ENCODE measurements at places on chromosomes 1 and 21.

GRCh38 chr1:228402641-228403025 lies 4.0 kb downstream of the TRIM11 start:
- no peak for DNase-seq

DNA sequence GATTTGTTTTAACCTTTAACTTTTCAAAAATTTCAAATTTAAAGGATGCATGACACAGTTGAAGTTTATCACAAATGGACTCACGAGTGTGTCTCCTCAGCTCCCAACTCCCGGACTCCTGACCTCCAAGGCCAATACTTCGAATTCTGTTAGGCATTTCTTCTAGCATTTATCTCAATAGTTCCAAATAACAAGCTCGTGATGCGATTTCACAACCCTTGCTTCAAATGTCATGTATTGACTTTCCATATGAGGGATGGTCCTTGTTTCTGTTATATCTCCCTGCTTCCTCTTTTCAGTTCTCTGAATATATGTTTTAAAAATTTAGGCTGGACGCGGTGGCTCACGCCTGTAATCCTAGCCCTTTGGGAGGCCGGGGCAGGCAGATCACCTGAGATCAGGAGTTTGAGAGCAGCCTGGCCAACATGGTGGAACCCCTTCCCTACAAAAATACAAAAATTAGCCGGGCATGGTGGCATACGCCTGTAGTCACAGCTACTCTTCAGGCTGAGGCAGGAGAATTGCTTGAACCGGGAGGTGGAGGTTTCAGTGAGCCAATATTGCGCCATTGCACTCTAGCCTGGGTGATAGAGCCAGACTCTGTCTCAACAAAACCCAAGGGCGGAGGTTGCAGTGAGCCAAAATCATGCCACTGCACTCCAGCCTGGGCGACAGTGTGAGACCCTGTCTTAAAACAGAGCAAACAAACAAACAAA lies 52.0 kb upstream of the TINAGL1 start:
- DNase-seq = no peak

GRCh38 chr1:177890479-177890878 lies 79.4 kb downstream of the SEC16B start:
- no peak for DNase-seq

GRCh38 chr1:181949500-181949899 lies 112.0 kb downstream of the ZNF648 start:
- no peak for DNase-seq

DNA sequence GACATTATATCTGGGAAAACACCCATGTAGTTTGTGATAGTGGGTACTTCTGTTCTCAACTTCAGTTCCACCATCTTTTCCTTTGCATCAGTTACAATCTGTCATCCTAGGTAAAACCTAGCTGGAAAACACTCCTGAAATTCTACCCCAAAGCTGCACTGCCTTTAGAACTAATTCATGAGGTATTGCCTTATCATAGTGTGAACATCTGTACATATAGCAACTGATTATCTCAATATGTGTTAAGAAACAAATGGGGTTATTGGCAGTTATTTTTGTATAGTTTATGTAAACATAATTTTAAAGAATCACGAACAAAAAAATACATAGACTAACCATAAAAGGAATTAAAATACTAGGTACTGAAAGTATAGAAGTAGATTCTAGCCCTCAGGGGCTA lies 6.4 kb upstream of the NEK7 start:
- DNase-seq = no peak

DNA sequence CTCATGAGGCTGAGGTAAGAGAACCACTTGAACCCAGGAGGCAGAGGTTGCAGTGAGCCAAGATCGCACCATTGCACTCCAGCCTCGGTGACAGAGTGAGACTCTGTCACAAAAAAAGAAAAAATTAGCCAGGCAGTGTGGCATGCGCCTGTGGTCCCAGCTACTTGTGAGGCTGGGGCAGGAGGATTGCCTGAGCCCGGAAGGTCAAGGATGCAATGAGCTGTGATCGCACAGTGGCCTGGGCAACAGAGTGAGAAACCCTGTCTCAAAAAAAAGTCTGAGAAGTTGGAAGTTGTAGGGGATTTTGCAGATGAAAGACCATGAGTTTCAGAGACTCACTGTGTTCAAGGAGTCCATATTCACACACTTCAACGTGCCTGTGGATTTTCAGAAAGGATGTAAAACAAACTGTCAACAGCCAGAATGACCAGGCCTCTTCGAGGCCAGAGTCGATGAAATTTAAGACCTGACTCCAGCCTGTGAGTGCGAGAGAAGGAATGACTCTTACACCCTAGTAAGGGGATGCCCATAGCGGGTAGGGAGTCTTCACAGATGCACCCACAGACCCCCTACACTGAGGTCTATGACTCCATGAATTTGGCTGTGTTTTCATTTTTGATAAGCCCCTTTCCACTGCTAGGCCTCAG lies 2.2 kb downstream of the S100A13 start:
- no peak for DNase-seq

DNA sequence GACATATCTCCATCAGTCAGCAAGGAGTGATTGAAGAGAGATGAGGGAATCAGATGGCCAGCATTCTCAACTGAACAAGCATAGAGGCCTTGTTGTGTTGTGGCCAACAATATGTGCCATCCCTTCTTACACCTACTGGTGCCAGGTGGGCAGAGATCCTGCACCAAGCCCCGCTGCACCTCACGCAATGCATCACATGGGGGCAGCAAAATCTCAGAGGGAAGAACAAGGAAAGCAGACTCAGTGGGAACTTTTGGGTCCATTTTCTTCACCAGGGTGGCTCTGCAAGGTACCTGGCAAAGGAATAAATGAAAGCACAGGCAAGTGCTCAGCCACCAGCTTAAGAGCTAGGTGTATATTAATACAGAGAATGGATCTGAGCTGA lies 33.2 kb downstream of the HSD3B2 start:
- DNase-seq = no peak

DNA sequence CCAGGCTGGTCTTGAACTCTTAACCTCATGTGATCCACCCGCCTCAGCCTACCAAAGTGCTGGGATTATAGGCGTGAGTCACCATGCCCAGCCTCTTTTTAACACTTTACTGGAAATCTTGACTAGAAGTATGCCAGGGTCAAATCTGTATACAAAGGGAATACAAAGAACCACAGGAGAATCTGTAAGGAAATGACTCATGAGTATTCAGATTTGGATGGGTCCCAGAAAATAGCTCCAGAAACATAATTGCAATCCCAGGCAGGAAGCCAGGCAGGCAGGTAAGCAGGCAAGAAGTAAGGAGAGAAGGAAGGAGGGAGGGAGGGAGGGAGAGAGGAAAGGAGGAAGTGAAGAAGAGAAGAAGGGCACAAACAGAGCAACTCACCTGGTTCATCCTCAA lies 22.8 kb upstream of the TIAM1 start:
- no peak for DNase-seq

DNA sequence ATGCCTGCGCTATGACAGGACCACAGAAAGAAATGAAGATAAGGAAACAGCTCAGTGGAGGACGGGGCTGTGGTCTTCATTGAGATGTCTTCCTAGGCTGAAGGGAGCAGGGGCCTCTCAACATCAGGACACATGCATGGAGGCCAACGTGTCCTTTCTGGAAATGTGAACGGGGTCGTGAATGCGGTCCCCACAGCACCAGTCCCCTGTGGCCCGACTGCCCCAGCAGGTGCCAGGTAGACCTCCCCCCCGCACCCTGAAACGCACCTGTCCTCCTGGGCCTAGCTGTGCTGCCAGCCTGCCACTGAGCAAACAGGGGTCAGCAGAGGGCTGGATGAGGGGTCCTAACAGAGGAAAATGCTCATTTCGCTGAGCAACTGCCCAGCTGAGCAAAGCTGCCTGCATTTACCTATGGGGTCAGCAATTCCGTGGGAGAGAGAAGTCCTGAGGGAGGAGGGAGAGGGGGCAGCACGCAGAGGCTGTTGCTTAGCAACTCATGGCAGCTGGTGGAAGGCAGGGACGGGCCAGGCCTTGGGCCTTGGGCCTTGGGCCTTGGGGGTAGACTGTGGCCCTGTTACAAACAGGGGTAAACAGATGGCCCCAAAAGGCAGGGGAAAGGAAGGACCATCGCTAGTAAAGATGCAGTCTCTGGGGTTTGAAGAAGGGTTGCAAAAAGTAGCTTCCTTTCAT lies 77.4 kb downstream of the NPHP4 start:
- DNase-seq = no peak

GRCh38 chr1:58584082-58584895 lies 7.2 kb upstream of the TACSTD2 start:
- no peak for DNase-seq

GRCh38 chr21:44051462-44051941 lies 39.4 kb downstream of the TRAPPC10 start:
- DNase-seq = peak; percentile 55

GRCh38 chr1:20492751-20493150 lies 6.7 kb upstream of the CAMK2N1 start:
- DNase-seq = no peak

DNA sequence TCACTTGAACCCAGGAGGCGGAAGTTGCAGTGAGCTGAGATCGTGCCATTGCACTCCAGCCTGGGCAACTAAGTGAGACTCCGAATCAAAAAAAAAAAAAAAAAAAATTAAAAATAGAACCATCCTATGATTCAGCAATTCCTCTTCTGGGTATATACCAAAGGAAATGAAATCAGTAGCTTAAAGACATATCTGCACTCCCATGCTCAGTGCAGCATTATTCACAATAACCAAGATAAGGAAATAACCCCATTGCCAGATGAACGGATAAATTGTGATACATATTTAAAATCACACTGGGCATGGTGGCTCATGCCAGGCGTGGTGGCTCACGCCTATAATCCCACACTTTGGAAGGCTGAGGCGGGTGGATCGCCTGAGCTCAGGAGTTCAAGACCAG lies 23.8 kb downstream of the ALDH9A1 start:
- DNase-seq = no peak

- no peak for DNase-seq
Measured at GRCh38 chr1:92755541-92756461, 29.1 kb downstream of the EVI5 start.

GRCh38 chr1:31663622-31664452 lies 19.2 kb upstream of the PEF1 start:
- peak; percentile 85 for DNase-seq

GRCh38 chr1:42085596-42085995 lies 67.6 kb upstream of the GUCA2B start:
- DNase-seq = no peak

DNA sequence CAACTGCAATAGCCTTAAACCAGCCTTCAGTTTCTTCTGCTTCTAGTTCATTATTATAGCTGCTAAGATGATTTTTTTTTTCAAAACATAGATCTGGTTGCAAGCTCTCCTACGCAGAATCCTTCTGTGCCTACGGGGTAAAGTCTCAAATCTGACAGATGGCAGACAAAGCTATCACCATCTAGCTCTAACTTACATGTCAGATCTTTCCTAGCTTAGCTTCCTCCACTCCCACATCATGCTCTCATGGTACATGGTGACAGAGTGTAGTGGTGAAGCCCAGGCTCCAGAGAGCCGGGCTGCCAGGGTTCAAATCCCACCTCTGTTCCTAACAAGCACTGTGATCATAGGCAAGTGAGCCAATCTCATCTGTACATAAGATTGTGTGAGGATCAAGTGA lies 24.2 kb upstream of the GUCA2B start:
- no peak for DNase-seq

DNA sequence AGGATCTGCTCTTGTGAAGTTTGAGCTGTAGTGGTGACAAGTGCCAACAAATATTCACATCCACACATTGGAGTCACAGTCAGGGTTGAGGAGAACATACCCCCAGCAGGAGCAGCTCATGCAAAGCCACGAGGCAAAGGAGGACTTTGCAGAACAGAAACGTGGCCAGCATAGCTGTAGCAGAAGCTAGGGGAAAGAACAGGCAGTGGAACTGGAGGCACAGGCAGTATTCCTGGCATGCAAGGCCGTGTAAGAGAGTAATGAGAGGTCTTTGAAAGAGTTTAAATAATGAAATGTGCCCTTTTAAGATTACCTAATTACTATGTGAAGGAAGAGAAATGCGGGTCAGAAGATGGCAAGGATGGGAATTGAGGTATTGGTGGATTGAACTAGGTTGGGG lies 40.9 kb upstream of the IKBKE start:
- no peak for DNase-seq

All from right forelimb (tissue), 1 donor.